Neural progenitor cell (in vitro differentiated cells): ENCODE measurements at places on chromosomes 6 and 20.

- DNase-seq, result no peak
- no peaks in the 10 kb centered on the region for H3K36me3 ChIP-seq
- H3K27me3 ChIP-seq, result no peaks in the 10 kb centered on the region
- no peak overlapping the region for H3K4me3 ChIP-seq
Measured at GRCh38 chr6:111763381-111763780, 109.9 kb downstream of the FYN start.

- DNase-seq, result peak; percentile 29
- no peaks in the 10 kb centered on the region for H3K27me3 ChIP-seq
- H3K4me3 ChIP-seq, result no peak overlapping the region
- no peak overlapping the region for H3K27ac ChIP-seq
Measured at GRCh38 chr6:94323853-94324252, 904.5 kb upstream of the EPHA7 start.

- H3K27me3 ChIP-seq, result no peaks in the 10 kb centered on the region
- H3K27ac ChIP-seq, result no peak overlapping the region
- no peak overlapping the region for H3K4me3 ChIP-seq
- peaks cover 17% of the 10 kb centered on the region for H3K4me1 ChIP-seq
- no peaks in the 10 kb centered on the region for H3K36me3 ChIP-seq
Measured at GRCh38 chr6:38796006-38796405, 80.9 kb downstream of the DNAH8 start.

GRCh38 chr20:47576516-47577033 lies 74.9 kb downstream of the NCOA3 start:
- H3K4me3 ChIP-seq, result no peak overlapping the region
- H3K36me3 ChIP-seq, result no peaks in the 10 kb centered on the region
- H3K27me3 ChIP-seq, result no peaks in the 10 kb centered on the region
- H3K27ac ChIP-seq, result no peak overlapping the region
- H3K4me1 ChIP-seq, result peaks cover 28% of the 10 kb centered on the region

DNA sequence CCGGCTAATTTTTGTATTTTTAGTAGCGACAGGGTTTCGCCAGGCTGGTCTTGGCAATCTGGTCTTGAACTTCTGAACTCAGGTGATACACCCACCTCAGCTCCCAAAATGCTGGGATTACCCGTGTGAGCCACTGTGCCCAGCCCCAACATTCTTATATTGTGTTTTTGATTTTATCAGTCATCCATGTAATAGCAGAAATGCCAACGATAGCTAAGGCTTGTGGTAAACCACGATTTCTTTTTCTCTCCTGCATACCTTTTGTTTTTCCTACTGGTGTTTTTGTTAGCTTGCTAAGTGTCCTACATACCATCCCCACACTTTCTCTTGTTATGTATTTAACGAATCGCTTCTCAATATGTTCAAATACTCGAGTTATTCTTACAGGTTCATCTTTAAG lies 12.1 kb downstream of the PHACTR2 start:
- no peaks in the 10 kb centered on the region for H3K36me3 ChIP-seq
- DNase-seq, result no peak
- no peak overlapping the region for H3K4me3 ChIP-seq
